PC-9 (cell line): ENCODE measurements at places on chromosomes 11 and 22. TPM values are rescaled to one million over a fixed set of nuclear protein-coding genes. Genes with fewer than 3 reads are reported as not detected.

PIWIL4 gene
- 0.26 and 0.33 TPM in 2 replicates for total RNA-seq

DENND6B gene
- 12.1 and 14.3 TPM in 2 replicates for total RNA-seq

MFNG gene
- total RNA-seq: 26.0 and 28.1 TPM in 2 replicates

DGCR6 gene
- total RNA-seq: 0.63 and 1.4 TPM in 2 replicates

APOL5 gene
- not detected in 2 replicates for total RNA-seq

OR56A1 gene
- total RNA-seq: not detected in 2 replicates

PKDREJ gene
- not detected in 2 replicates for total RNA-seq

TPBGL gene
- not detected in 2 replicates for total RNA-seq

APOA1 gene
- not detected in 2 replicates for total RNA-seq

NAALAD2 gene
- not detected in 2 replicates for total RNA-seq

DNA sequence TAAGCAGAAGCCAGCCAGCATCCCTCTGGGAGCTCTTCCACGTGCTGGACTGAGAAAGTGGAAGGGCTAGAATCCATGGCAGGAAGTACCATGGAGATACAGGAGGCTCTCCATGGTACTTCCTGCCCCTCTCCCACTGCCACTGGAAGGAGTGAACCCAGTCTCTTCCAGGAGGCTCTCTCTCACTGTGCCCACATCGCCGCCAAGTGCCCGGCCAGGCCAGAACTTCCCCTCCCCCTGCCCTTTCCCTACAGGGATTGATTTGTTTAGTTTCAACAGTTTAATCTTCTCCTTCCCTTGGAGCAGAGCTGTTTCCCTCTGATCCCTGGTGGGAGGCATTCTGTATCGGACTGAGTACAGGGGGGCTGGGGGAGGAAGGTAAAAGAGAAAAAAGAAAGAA, 133.6 kb downstream of the DSCAML1 start:
- no peak for DNase-seq

GRCh38 chr11:85750646-85751045, 60.3 kb downstream of the SYTL2 start:
- DNase-seq: no peak

- DNase-seq: no peak
Observed at GRCh38 chr11:10785146-10785474, 23.6 kb downstream of the EIF4G2 start.

- no peak for DNase-seq
Observed at GRCh38 chr11:36156817-36157519, 132.3 kb downstream of the COMMD9 start.

DNA sequence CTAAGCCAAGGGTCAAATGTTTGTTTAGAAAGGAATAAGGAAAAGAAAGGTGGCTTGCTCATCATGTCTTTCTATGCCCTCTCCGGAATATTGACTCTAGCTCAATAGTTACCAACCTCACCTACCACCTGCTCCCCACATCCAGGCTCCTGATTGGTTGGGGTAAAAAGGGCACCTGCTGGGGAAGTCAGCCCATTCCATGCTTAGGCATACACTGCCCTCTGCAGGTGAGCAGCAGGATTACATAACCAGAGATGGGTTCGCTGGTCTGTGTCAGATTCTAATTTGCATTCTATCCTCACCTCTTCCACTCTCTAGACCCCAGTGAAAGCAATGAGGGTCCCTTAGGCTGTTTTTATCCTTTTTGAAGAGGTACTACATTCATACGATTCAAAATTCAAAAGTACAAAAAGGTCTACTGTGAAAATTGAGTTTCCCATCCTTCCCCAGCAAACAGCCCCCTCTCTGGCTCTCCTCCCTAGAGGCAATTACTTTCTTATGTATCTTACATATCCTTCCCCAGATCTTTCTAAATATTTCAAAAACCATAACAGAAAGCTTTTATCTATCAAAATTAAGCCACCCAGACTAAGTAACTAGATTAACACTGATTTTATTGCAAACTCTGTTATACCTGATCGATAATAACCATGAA, 98.0 kb upstream of the ASPHD2 start:
- DNase-seq: no peak

GRCh38 chr11:60926500-60926899, 2.2 kb downstream of the TMEM132A start:
- DNase-seq: no peak

DNA sequence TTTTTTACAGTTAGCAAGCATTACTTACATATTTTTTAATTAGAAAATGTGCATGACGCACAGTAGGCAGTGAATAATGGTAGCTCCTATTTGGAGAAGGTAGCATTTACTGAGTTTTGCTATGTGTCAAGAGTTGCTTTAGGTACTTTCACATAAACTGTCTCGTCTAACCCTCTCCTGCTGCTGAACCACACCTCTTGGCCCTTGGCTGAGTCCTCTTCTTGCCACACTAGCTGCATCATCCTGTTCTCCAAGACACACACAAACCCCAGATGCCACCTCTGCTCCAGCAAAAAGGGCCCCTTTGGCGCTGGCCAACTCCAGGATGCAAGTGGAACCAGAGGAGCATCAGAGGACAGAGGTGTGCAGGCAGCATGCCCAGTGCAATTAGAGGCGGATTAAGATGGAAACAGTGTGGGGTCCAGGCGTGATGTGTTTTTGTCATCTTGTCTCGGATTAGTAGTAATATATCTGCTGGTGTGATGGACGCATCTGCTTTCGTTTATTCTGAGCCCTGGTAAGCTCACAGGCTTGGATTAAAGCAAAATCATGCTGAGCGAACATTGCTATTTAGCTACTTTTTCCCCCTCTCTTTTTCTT, 367.0 kb upstream of the CADM1 start:
- no peak for DNase-seq
